ENCODE measurements at places on chromosomes 1 and 21. TPM values are rescaled to one million over a fixed set of nuclear protein-coding genes. Genes with fewer than 3 reads are reported as not detected.

LRRC38 gene
- total RNA-seq = not detected

- H3K27ac ChIP-seq = no peak overlapping the region
- H3K4me3 ChIP-seq = no peak overlapping the region
- peaks cover 42% of the 10 kb centered on the region for H3K27me3 ChIP-seq
- peak; percentile 38 for DNase-seq
- peaks cover 10% of the 10 kb centered on the region for H3K4me1 ChIP-seq
Measured at GRCh38 chr21:33113131-33113530, 43.2 kb downstream of the OLIG1 start.

DNA sequence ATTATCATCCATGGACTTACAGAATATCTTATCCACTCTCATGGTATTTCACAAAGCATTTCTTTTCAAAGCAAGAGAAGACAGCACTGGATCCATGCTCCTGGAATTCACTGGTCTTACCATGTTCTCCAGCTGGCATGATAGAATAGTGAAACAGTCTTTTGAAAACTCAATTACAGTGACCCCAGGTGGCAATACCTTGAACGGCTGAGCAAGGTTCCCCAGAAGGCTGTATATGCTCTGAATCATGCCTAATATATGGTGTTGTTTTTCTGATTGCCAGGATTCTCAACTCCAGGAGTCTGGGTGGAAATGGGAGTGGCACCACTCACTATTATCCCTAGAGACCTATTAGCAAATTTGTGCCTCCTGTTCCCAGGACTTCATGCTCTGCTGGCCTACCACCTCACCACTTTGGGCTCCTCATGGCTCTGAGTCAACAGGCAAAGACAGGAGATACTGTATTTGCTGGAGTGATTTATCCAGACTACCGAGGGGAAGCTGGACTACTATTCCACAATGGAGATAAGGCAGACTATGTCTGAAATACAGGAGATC lies 87.6 kb downstream of the CATSPERE start:
- no peaks in the 10 kb centered on the region for H3K27me3 ChIP-seq
- H3K4me3 ChIP-seq = no peak overlapping the region
- H3K36me3 ChIP-seq = no peaks in the 10 kb centered on the region
- H3K27ac ChIP-seq = no peak overlapping the region

GRCh38 chr1:215603319-215603718 lies 36.2 kb downstream of the KCTD3 start:
- H3K4me3 ChIP-seq = no peak overlapping the region
- H3K4me1 ChIP-seq = peaks cover 39% of the 10 kb centered on the region
- no peaks in the 10 kb centered on the region for H3K36me3 ChIP-seq
- no peaks in the 10 kb centered on the region for H3K27me3 ChIP-seq
- peak overlapping the region; percentile 44 for H3K27ac ChIP-seq
